ENCODE measurements at places on chromosomes 2 and 18.

DNA sequence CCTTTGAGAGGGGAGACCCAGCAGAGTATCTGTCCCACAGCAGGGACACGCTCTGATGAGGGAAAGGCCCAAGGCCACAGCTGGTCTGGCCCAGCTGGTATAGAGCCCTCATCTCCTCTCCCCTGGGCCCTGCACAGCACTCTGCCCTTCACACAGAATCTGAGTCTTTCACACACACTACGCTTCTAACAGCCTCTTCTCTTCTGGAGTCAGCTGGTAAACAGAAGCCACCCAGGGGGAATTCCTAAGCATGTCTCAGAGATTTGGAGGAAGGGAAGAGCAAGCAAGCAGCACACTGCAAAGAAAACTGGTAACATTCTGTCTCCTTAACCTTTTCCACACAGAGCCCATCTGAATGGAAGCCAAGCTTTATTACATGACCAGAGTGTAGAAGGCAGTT is 121.1 kb upstream of the ACAA2 start:
- no peak for DNase-seq

DNA sequence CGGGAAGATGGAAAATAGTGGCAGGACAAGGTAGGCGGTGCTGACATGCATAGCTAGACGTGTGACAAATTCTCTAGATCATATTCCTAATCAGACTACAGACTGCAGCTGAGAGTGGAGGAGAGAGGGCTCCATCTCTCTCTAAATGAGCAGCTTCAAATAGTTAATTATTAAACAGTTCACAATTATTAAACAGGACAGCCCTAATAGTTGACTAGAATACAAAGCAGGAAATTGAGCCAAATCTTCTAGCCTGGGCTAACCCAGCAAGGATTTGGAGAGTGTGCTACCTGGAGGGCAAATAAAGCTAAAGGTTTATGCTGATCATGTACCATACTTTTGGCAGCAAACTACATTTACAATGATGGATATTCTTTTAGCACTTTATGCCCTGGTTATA is 54.4 kb upstream of the CWC22 start:
- no peak for DNase-seq

GRCh38 chr2:102029405-102029804 is 37.6 kb downstream of the IL1R2 start:
- no peak for DNase-seq

DNA sequence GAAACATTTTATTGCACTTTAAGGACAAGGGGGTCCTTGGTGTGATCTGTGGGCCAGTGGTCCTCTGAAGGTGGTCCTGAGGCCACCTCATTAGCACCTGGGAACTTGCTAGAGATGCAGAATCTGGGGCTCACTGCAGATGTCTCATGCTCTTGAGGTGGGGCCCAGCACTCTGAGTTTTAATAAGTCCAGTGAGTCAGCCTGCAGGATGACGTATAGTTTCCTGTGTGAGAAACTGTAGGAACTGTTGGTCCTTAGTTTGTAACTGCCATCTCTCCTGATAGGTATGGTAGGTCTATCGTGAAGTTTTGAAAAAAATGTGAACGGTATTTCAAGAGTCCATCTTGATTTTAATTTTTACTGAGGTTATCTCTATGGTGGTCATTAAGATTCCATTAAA is 2.8 kb downstream of the TRPM8 start:
- peak; percentile 6 for DNase-seq

DNA sequence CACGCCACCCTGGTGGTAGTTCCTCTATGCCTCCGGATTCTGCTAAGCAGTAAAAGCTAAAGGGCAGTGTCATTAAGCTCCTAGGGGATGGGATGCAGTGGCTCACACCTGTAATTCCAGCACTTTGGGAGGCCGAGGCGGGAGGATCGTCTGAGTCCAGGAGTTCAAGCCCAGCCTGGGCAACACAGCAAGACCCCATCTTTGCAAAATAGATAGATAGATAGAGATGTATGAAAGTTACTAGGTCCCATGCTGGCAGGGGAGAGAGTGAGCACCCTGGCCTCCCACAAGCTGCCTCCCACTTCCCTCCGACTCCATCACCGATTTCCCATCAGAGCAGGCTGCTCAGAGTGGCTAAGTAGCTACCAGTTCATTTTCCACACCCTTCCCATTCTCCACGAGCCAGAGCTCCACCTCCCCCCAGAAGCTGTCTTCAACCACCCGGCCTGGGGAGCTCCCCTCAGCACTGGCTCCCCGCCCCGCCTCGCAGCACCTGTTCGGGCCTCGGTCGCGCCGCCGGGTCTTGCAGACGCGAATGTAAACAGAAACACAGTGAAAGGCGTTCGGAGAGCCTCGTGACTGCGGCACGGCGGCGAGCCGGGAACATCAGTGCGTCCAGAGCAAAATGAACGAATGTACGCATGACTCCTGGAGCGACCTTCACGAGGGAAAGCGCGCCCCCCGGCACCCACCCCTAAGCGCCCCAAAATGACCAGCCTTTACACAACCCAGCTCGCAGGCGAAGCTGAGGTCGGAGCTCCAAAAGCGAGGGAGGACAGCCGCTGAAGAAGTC is 598 bp upstream of the CEP68 start:
- no peak for DNase-seq

GRCh38 chr18:51711298-51711889 is 513.9 kb upstream of the MEX3C start:
- DNase-seq: no peak

DNA sequence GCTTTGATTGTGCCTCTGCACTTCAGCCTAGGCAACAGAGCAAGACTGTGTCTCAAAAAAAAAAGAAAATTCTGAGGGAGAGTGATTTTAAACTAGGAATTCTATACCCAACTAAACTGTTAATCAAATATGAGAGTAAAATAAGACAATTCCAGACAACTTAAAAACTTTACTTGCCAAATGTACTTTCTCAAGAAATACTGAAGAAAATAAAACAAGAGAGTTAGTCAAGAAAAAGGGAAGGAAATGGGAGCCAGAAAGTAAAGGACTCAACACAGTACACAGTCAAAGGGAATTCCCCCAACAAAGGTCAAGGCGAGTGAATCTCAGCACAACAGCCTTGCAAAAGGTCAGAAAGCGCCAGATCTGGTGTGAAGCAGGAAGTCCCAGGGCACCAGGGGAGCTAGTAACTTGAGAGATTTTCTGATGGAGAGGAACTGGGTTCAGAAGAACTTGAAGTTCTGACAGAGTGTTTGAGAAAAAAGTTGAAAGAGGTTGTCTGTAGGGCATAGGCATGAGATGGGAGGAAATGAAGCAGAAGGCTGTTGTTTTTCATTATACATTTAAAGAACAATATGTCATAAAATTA is 22.6 kb upstream of the TBC1D8 start:
- DNase-seq: no peak

DNA sequence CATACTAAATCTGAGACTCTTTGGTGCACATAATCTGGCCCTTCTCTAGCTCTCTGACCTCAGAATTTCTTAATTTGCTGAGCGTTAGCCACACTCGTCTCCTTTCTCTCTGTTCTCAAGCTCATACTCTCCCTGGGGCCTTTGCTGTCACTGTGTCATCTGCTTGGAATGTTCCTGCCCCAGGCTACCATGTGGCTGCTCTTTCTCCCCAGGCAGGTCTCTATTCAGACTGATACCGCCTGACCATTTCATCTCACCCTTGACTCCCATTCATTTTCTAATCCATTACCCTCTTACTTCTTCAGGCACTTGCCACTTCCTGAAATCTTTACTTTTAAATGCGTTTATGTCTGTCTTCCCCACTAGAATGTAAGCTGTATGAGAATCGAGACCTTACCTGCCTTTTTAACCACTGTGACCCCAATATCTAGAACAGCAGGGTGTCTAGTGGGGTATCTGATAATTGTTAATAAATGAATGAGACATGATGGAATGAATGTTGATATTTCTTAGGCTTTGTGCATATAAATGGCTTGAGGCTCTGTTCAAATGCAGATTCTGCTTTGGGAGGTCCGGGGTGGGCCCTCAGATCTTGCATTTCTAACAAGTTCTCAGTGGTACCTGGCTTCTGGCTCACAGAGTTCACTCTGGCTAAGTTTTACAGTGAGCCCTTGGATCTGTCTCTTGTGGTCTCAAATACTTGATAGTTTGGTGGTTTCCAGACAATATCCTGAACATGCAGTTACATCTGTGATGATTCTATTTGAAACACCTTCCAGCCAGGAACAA is 89.9 kb upstream of the EPC2 start:
- DNase-seq: no peak

- peak; percentile 93 for DNase-seq
Observed at GRCh38 chr2:20930928-20931327, 108.0 kb upstream of the LDAH start.

GRCh38 chr18:74503137-74503536 is 7.0 kb downstream of the CNDP2 start:
- DNase-seq: peak; percentile 34

GRCh38 chr2:53018825-53019425 is 748.7 kb upstream of the CHAC2 start:
- peak; percentile 11 for DNase-seq

GRCh38 chr2:46686811-46687210 is 207.4 kb downstream of the TMEM247 start:
- DNase-seq: no peak

DNA sequence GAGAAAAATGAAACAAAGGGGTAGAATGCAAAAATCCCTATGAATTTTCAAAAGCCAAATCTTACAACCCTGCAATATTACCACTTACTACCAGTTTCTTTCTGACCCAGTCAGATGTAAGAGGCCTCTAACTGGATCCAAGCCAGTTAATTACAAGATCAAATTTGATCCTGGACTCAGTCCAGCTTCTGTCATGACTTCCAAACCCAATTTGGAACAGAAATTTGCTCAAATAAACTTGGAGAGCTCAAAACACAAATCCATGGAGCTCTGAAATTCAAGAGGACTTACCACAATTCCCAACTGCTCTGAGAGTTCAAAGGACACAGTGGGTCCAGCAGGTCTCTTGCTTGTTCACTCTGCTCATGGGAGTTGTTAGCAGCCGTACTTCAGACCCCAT is 1271.7 kb upstream of the SLC39A10 start:
- DNase-seq: no peak

DNA sequence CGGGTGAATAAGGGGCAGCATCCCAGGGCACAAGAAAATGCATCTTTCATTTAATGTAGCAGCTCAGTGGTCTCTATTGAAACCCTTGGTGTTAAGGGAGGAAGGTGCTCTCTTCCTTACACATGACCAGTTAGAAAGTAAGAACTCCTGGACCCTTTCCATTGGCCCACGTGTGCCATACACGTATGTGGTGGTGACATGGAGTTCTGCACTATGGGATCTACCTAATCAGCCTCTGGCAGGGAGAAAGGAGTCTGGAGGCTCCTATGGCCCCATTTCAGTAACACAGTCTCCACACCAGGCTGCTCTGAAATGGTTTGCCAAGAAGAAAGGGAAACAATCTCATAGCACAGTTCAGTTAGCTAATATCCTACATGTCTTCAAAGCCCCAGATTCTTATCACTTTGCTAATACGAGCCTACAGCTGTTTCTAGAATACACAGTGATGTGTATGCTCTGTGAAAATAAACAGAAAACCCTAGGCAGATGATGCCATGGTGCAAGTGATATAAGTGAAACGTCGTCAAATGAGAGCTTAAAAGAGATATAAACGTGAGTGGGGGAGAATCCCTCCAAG is 7.0 kb downstream of the EFEMP1 start:
- peak; percentile 68 for DNase-seq

DNA sequence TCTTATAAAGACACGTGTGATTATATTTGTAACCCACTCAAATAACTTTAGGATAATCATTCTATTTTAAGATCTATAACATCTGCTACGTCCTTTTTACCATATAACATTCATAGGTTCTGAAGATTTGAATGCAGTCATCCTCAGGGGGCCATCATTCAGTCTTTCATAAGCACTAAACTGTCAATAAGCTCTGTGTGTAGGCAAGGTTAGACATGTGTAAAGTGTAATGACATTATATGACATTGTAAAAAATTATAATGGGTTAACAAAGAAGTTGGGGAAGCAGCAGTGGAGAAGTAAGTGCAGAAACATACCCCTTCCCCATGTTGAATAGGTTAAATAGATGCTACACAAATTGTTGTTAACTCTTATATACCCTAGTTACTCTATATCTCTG is 845.9 kb downstream of the ERBB4 start:
- no peak for DNase-seq

DNA sequence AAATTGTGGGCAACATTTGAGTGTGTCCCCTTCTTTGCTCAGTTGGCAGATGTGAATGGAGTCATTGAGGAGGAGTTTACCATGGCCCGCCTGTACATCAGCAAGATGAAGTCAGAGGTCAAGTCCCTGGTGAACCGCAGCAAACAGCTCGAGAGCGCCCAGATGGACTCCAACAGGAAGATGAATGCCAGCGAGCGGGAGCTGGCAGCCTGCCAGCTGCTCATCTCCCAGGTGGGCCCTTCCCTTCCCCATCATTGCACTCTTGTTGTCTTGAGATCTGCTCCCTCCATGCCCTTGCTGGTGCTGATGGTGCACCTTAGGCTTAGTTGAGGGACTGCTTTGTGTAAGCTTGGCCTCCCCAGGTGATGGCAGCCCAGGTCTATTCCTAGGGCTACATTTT is 47.5 kb upstream of the LYPD6B start:
- DNase-seq: no peak

- DNase-seq: no peak
Observed at GRCh38 chr2:128510701-128511397, 192.2 kb upstream of the HS6ST1 start.

DNA sequence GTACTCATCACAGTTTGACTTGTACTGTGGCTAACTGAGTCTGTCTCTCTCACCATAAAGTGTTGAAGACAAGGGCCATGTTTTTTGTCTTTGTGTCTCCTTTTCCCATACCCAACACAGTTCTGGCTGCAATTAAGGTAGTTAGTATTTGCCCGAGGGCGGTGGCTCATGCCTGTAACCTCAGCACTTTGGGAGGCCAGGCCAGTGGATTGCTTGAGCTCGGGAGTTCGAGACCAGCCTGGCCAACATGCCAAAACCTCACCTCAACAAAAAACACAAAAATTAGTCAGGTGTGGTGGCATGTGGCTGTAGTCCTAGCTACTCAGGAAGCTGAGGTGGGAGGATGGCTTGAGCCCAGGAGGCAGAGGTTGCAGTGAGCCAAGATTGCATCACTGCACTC is 6.9 kb upstream of the KIF3C start:
- DNase-seq: no peak

GRCh38 chr2:54371460-54372065 is 84.6 kb upstream of the SPTBN1 start:
- no peak for DNase-seq

DNA sequence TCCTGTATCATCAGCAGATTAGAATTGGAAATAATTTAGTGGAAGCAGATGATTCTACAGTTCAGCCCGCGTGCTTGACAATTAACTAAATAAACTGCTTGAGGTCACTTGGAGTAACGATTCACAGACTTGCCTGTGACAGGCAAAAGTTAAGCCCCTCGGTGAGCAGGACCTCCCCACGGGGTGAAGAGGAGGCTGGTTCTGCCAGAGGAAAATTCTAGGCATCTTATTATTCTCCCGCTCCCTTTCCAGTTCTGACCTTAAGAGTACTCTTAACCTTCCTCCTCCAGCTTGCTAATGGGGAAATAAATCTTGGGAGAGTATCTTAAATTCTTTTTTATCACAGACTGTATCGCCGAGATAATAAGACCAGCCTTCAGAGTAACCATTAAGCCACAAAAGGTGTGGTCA is 169.7 kb upstream of the SMAD2 start:
- DNase-seq: peak; percentile 63

- no peak for DNase-seq
Observed at GRCh38 chr18:58659691-58660090, 11.6 kb upstream of the MALT1 start.

All from amniotic epithelial cell (primary cell).